ENCODE measurements at places on chromosomes 2 and 18.

DNA sequence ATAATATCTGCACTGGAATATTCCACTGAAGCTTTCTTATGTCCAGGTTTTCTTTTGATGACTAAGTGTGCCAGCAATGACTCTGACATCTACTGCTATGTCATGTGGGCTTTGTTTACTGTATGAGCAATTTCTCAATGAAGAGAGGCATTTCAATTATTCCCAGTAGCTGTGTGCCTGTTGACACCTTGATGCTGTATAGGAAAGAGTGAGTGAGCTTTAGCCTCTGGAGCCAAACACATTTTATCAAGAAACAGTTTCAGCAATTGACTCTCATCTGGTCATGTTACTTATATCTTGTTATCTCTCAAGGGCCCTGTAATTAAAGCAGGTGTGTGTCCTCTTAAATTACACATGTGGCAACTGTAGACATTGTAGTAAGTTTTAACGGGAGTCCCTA lies 493.2 kb upstream of the FANCL start:
- no peak for DNase-seq

- no peak for DNase-seq
Measured at GRCh38 chr2:50646226-50646625, 385.7 kb downstream of the NRXN1 start.

GRCh38 chr2:59440491-59440890 lies 1113.0 kb downstream of the BCL11A start:
- DNase-seq, result no peak

- DNase-seq, result no peak
Measured at GRCh38 chr18:23877371-23877770, 137.2 kb upstream of the TTC39C start.

- DNase-seq, result peak; percentile 9
Measured at GRCh38 chr2:188414411-188414810, 122.7 kb downstream of the GULP1 start.

DNA sequence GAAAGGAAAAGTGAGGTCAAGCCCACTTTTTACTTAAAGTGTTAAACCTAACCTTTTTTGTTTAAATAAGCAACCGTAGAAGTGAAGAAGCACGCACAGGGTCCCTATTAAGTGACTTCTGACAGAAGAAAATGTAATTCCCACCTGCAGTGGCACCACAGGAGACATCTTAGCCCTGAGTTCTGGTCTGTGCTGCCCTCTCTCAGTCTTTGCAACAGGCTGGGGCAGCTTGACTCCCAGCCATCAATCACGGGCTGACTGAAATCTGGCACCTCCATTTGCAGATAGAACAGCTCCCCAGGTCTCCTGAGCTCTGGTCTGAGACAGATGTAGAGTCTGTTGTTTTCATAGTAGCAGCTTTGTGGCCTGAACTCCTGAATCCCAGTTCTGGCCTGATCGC lies 170.0 kb downstream of the LTBP1 start:
- no peak for DNase-seq

DNA sequence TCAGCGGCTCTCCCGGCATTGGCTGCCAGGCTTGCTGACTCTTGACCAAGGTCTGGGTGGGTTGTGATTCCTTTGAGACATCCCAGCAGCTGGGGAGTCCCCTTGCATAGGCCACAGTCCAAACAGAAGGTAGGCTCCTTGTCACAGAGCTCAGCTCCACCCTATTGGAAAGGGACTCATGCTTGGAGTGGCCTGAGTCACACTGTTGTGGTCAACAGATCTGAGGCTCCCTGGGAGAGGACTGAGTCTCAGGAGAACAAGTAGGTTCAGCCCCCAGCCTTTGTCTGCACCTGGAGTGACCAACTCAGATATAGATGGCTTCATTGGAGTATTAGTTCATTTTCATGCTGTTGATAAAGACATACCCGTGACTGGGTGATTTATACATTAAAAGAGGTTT lies 32.1 kb upstream of the SH3BP4 start:
- DNase-seq, result no peak
